Mesendoderm (in vitro differentiated cells): ENCODE measurements at places on chromosomes 5 and 9.
A peak's percentile ranks its signal among the peaks of the same experiment; 100 is the strongest.

- peaks cover under 1% of the 10 kb centered on the region for H3K36me3 ChIP-seq
- no peaks in the 10 kb centered on the region for H3K4me1 ChIP-seq
- DNase-seq, result no peak
- H3K27me3 ChIP-seq, result no peaks in the 10 kb centered on the region
- no peak overlapping the region for H3K4me3 ChIP-seq
Observed at GRCh38 chr5:66169534-66169933, 25.4 kb downstream of the SREK1 start.

DNA sequence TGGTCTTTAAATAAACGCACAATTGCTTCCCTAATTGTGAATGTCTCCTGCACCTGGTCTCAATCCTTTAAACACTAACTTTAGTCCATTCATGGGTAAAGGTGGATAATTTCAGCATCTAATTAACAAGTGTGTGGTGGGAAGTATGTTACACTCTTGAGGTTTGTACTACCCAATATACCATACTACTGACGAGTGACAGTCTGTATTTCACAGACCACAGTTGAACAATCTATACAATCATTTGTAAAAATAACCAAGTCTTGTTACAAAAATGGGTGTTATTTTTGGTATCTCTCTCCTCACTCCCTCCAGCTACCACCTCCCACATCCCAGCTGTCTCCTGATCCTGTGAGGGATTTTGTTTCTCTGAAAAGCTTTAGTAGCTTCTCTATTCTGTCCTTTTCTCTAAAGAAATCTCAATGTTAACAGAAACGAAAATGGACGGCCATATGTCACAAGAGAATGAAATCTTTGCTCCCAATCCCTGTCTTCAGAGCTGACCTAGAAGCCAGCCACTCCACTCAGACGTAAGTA lies 62.3 kb upstream of the ZNF366 start:
- no peaks in the 10 kb centered on the region for H3K4me1 ChIP-seq
- no peak for DNase-seq

DNA sequence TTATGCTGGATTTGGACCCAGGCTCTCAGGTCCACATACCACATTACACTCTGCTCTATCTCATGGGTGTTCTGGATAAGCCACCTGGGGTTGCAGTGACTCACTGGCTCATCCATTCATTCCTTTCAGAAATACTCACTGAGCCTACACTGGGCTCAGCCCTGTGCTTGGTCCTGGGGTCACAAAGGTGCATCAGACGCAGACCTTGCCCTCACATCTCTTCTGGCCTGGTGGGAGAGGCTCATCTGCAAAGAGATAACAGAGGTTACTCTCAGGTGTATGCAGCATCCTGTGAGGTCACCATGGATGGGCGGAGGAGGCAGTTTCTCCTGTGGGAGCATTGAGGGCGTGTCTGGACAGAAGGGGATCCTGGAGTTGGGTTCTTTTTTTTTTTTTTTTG lies 12.1 kb downstream of the CDHR2 start:
- DNase-seq, result no peak
- H3K36me3 ChIP-seq, result no peaks in the 10 kb centered on the region
- no peak overlapping the region for H3K4me3 ChIP-seq
- no peaks in the 10 kb centered on the region for H3K27me3 ChIP-seq
- H3K4me1 ChIP-seq, result no peaks in the 10 kb centered on the region

GRCh38 chr5:109347252-109347888 lies 62.4 kb downstream of the PJA2 start:
- H3K27ac ChIP-seq, result no peak overlapping the region
- H3K36me3 ChIP-seq, result peaks cover 1% of the 10 kb centered on the region
- H3K4me1 ChIP-seq, result no peaks in the 10 kb centered on the region
- no peaks in the 10 kb centered on the region for H3K27me3 ChIP-seq

DNA sequence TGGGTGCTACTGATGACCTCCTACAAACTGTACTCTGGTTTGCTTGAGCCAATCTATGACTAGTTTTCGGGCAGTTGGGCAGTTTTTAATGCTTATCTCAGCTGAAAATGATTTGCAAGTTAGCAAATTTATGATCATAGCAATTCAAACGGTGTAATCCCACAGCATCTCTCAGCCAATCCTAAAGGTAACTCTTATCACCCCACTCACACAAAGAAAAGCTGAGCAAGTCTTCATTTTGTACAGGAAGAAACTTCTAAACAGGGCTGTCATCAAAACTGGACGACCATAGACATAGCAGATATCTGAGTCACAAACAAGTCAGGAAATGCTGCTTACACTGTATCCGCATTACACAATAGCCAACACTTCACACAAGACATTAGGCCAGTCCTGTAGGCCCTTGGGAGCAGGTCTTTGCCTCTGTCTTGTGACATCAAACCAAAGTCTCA lies 2.6 kb upstream of the ENC1 start:
- peak; percentile 11 for DNase-seq
- no peak overlapping the region for H3K4me3 ChIP-seq
- H3K4me1 ChIP-seq, result no peaks in the 10 kb centered on the region
- H3K27ac ChIP-seq, result no peak overlapping the region
- H3K27me3 ChIP-seq, result no peaks in the 10 kb centered on the region
- no peaks in the 10 kb centered on the region for H3K36me3 ChIP-seq

DNA sequence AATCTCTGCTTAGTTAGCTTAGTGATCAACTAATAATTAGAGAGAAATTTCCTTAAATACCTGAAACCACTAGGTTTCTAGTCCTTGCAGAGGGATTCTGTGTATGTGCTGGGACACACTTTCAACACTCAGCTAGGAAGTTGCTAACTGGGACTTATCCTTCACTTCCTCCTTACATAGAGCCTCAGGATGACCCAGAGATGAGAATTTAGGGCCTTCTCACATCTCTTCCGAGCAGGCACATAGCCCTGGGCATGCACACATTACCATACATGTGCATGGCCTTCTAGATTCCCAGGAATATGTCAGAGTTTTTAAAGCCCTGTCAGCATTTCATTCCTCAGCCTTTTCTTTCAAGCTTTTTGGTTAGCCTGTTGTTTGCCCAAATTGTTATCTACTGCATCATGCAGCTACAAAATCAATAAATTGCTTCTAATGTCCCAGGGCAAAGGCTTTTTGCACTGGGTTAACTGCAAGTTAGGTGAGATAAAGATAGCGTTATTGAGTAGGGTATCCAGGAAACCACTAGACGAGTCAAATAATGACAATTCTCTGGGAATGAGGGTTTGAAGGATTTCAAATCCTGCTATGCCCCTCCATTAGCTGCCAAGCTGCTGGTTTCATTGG lies 22.0 kb upstream of the CDK20 start:
- DNase-seq, result no peak
- no peaks in the 10 kb centered on the region for H3K27me3 ChIP-seq
- no peak overlapping the region for H3K27ac ChIP-seq
- no peaks in the 10 kb centered on the region for H3K4me1 ChIP-seq
- no peaks in the 10 kb centered on the region for H3K36me3 ChIP-seq
- H3K4me3 ChIP-seq, result no peak overlapping the region

GRCh38 chr9:112377087-112377486 lies 2.8 kb upstream of the HSDL2 start:
- DNase-seq, result no peak
- H3K27me3 ChIP-seq, result no peaks in the 10 kb centered on the region
- H3K4me3 ChIP-seq, result no peak overlapping the region
- no peaks in the 10 kb centered on the region for H3K4me1 ChIP-seq

DNA sequence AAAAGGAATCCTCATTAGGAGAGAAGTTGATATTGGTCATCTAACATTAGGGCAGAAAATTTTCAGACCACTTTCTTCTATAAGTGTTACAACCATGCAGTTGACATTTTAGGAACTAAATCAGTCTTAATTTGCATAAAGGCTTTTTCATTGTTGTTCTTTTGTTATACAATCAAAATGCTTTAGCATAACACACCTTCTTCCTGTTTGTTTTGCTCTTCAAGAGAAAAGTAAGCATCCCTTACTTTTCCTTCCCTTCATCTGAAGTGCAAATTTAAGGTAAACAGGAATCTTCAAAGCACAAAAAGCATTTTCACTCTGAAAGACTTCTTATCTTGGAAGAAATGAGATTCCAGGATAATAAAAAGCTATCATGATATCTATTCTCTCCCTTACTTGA lies 273.6 kb downstream of the PTPRD start:
- H3K27ac ChIP-seq, result no peak overlapping the region
- no peaks in the 10 kb centered on the region for H3K36me3 ChIP-seq
- H3K4me3 ChIP-seq, result no peak overlapping the region
- H3K4me1 ChIP-seq, result no peaks in the 10 kb centered on the region
- H3K27me3 ChIP-seq, result no peaks in the 10 kb centered on the region

DNA sequence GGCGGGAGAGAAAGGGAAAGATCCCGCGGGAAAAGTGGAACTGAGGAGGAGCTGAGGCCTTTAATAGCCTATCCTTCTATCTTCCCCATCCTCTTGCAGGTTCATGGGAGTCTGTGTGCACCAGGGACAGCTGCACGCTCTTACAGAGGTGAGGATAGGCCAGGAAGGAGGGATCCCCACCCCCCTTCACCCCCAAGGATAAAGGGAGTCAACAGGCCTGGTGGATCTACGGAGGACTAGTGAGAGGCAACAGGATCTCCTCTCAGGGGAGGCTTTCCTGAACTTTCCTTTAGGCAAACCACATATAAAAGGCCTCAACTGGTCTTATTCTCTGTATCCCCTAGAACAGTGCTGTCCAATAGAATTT lies 1.1 kb downstream of the TESK1 start:
- H3K27me3 ChIP-seq, result no peaks in the 10 kb centered on the region
- no peak overlapping the region for H3K27ac ChIP-seq
- H3K36me3 ChIP-seq, result no peaks in the 10 kb centered on the region
- no peak for DNase-seq
- H3K4me1 ChIP-seq, result peaks cover 4% of the 10 kb centered on the region
